Sciatic nerve (tissue), 2 donors: ENCODE measurements at places on chromosomes 11 and 22.

DNA sequence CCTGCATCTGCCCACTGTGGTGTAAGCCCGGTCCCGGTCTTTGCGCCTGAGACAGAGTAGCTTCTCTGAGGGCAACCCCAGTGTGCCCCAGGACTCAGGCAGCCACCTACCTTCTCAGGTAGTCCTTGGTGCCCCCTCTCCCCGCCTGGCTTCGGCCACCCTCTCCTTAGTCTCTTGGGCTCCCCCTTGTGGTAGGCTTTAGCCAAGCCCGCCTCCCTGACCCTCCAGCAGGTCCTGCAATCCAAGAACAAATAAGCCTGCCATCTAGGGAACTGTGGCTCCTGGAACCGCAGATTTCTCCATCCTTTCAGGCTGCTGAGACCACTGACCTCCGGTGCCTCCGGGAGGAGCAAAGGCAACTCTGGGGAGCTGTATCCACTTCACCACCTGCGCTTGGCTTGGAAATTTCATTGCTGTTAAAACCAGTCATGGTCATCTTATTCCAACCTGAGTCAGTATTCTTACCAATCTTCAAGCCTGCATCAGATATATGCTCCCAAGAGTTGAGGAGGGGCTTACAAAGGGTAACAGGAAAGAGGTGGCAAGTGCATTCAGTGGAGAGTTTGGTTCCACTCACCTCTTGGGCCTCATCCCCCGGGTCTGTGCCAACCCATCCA, 52.8 kb upstream of the TENM4 start:
- peak; percentile 83 for DNase-seq

DNA sequence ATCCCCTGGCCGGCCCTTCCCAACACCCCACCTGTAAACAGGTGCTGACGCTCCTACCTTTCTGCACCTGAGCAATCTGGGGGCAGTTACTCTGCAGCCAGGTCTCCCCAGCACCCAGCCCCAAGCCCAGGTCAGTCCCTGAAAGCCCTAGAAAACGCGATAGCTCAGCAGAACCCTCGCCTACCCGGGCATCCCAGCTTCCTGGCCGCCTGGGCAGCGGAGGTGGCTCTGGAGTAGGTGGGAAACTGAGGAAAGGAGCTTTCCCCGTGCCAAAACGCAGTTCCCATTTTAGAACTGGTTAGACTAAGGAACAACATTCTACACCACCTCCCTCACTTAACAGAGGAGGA, 445 bp downstream of the SYTL2 start:
- no peak for DNase-seq

- no peak for DNase-seq
Measured at GRCh38 chr11:115496892-115497291, 7.3 kb downstream of the CADM1 start.

- DNase-seq = no peak
Measured at GRCh38 chr11:111148953-111149352, 96.6 kb upstream of the POU2AF2 start.

DNA sequence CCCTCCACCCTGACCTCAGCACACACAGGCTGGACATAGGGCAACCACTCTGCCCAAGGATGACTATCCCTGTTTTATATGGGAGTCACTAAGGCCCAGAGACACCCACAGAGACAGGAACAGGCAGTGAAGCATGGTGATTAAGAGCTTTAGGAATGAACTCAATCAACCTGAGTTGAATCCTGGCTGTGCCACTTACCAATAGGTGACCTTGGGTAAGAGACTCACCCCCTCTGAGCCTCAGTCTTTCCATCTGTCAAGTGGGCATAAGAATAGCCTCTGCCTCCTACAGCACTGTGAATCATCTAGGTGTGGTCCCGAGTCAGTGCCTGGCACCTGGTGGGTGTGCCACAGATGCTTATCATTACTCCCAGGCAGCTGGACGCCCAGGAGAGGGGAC, 6.8 kb downstream of the CRYBB1 start:
- no peak for DNase-seq

DNA sequence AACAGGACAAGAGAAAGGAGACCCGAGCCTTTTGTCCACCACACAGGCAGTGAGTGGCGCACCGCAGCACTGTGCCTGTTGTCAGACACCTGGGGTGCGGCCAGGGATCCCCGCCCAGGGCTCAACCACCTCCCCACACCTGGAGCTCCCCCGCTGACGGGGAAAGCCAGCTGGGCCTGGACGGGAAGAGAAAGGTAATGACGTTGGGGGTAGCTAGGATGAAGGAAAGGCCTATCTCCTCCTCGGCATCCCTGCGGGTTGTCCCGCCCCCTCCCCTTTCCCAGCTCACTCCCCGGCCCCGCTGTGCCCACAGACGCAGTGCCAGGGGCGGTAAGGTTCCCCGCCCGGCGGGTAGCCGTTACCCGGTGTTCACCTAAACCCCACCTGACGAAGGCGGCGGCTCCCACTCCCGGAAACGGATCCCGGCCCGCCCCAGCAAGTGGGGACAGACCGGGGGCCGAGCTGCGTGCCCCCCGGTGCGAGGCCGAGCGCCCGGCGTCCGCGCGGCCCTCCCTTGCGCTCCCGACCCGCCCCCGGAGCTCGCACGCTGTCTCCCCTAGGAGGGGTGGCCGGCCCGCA, 495 bp downstream of the HYOU1 start:
- DNase-seq = peak; percentile 69

DNA sequence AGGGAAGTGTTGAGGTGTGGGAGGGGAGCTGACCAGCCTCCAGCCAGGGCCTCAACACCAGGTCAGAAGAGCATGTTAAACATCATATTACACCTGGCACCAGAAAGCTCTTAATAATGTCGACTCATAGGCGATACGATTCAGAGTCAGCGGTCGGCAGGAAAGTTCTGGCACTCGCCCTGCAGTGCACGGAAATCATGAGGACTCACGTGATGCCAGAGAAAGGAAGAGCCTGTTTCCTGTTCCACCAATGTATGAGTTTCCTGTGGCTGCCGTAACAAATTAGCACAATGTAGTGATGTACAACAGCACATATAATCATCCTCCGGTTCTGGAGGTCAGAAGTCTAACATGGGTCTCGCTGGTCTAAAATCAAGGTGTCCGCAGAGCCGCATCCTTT, 198.8 kb downstream of the BARX2 start:
- DNase-seq = no peak

DNA sequence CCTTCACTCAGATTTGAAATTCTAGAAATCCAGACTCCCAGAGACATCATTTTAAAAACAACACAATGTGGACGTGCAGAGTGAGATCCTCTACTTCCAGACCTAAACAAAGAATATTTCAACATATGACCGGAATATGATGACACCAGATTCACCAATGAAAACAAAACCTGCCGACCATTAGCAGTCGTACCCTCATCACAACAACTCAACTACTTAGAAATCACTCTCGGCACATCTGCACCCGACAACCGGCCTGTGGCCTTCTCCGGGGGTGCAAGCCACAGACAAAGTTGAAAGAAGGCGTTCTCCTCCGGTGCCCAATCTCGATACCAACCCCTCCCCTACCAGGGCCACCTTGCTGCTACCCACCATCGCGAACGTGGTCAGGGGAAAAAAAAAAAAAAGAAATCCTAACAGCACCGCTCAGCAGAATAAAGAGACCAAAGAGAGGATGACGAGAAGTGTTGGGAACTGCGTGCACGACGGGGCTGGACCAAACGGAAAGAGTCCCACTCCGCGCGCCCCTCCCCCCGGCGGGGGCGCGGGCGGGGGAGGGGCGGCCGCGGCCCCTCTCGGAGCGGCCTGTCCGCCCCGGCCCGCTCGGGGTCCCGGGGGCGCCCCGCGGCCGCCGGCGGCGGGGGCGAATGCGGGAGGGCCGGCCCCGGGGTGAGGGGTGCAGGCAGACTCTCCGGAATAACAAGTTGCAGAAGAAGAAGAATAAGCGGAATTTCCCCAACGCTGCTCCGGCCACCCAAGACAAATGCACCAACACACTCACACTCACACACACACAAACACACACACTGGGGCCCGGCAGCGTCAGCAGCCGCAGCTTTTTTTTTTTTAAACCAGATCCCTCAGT, 1.7 kb downstream of the PHF21A start:
- DNase-seq = peak; percentile 74

GRCh38 chr11:1220941-1221721, 1.7 kb upstream of the MUC5B start:
- peak; percentile 48 for DNase-seq

DNA sequence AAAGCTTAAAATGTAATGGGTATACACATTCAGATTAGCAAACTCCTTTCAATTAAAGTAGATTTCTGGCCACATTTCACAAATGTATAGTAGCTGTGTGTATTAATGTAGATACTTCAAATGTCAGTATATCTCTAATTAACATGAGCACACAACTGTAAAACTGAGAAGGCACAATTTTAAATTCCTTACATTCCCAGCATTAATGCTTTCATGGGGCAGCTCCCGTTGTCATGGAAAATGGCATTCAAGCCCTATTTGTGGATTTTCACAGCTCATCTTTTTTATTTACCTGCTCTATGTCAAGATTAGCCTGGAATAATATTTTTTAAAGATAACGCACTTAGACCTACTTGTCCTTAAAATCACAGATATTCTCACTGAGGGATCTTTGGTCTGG, 113.6 kb upstream of the SOX6 start:
- no peak for DNase-seq

DNA sequence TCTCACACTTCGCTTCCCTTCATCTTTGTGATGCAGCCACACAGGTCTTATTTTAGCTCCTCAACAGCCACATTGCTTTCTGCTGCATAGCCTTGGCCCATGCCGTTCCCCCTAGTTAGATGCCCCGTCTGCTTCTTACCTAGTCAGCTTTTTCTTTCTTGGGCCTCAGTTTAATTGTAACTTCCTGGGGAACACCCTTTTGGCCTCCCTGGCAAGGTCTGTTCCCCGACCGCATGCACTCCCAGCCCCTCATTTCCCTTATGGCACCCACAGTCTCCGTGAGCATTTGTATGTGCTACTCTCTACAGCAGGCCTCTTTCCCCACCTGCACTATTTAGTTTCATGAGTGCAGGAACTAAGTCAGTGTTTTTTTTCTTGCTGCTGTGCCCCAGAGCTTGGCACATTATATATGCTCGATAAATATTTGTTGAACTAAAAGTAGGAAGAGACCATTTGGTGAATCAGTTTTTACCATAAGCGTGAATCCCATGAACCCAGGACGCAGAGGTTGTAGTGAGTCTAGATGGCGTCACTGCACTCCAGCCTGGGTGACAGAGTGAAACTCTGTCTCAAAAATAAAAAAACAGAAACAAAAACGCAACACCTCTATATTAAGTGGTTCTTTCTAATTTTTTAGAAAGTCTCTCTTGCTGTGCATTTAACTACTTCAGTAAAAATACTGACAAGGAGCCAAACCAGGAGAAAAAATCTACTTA, 38.5 kb downstream of the TNRC6B start:
- no peak for DNase-seq

GRCh38 chr11:65973439-65974110, 12.0 kb downstream of the SART1 start:
- DNase-seq = no peak

DNA sequence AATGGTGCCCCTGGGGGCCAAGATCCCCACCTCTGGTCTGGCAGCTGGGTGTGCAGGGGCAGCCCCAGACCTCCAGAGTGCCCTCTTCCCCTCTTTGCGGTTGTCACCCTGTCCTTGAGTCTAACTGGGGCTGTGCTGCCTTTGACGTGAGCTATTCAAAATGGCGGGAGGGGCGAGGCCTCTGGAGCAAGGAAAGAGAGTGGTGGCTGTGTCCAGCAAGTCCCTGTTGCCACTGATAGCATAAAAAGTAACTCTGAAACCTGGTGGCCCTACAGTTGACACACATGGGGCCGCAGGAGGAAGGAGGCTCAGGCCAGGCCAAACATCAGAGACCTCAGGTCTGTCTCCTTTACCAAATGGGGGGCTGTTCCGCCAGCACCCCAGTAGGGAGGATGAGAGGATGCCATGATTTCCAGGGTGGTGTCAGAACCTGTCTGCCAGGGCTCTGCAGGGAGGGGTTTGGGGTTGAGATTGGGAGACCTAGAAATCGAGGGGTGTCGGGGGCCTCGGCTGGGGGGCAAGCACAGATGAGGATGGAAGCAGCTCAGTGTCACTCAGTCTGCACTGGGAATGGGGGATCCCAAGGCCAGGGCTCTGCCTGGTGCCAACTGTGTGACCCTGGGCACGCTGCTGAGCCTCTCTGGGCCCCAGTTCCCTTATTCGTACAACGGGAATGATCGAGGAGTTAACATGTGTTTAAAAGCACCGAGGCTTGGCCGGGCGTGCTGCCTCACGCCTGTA, 49.2 kb upstream of the KCNQ1OT1 start:
- DNase-seq = peak; percentile 40

DNA sequence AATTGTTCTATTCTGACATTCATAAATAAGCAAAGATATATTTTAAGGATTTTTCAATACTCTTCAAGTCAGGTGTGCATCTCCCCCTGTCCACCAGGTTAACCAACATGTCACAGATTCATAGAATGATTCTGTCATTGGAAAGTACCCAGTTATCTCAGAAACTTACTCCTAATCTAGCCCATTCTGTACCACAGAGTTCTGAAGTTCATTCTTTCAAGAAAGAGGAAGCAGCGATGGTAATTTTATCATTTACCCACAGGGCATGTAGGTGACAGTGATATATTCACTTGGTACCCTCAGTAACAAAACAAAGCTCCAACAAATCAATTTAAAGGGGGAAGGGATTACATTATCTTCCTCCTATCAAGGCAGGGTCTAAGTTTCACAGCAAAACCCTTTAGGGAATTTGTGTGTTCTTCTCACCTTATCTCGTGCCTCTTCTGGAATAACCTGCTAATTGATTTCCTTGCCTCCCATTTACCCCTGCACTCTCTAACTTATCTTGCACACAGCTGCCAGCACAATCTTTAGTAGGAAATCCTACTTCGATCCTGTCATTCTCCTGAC, 19.0 kb upstream of the MPPED2 start:
- no peak for DNase-seq

DNA sequence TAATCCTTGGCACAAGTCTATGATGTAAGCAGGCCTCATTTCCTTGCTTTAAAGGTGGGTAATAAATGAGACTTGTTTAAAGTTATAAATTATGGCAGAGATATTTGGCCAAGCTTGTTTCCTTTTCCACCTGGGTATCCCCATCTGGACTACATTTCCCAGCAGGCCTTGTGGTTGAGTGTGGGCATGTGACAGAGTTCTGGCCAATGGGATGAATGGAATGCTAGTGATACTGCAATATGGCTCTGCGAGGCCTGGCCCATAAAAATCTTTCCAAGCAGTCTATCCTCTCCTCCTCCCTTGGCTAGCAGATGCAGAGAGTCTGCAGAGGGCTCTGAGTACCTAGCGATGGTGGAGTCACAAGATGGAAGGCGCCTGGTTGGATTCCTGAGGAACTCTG, 102.5 kb downstream of the TIMP3 start:
- no peak for DNase-seq

DNA sequence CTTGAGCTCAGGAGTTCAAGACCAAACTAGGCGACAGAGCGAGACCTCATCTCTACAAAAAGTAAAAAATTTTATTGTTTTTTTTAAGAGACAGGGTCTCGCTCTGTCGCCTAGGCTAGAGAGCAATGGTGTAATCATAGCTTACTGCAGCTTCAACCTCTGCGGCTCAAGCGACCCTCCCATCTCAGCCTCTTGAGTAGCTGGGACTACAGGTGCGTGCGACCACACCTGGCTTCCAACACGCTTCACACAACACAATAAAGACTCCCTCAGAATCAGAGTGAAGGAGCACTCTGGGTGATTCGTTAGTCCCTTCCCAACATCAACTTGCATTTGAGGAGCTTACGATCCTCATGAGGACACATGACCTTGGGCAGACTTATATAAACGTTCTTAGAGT, 79.5 kb upstream of the APOA1 start:
- DNase-seq = no peak
